ENCODE measurements at places on chromosomes 3 and 15.

DNA sequence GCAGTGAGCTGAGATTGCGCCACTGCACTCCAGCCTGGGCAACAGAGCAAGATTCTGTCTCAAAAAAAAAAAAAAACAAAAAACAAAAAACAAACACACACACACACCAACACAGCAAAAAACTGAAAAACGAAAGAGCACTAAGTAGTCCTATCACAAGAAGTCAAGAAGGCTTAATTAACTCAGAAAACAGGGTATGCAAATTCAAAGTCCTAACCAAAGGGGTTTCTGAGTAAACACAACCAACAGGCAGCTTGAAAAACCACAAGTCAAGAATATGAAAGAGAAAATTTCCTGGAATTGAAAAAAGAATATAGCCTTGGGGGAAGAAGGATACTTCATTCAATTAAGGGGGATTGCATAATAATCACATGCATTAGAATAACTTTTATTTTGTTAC lies 37.7 kb upstream of the PARP14 start:
- DNase-seq = no peak

GRCh38 chr3:11477407-11477911 lies 166.3 kb downstream of the VGLL4 start:
- no peak for DNase-seq

- DNase-seq = peak; percentile 13
Measured at GRCh38 chr15:42392309-42393024, 33.2 kb downstream of the CAPN3 start.

GRCh38 chr3:161043336-161044035 lies 61.7 kb downstream of the B3GALNT1 start:
- DNase-seq = no peak
